Activated effector memory CD4-positive, alpha-beta T cell treated with anti-CD3 and anti-CD28 coated beads, Interleukin-2, amount 50 U/mL, for 16 hours (primary cell): ENCODE measurements at places on chromosomes 2 and 18.

DNA sequence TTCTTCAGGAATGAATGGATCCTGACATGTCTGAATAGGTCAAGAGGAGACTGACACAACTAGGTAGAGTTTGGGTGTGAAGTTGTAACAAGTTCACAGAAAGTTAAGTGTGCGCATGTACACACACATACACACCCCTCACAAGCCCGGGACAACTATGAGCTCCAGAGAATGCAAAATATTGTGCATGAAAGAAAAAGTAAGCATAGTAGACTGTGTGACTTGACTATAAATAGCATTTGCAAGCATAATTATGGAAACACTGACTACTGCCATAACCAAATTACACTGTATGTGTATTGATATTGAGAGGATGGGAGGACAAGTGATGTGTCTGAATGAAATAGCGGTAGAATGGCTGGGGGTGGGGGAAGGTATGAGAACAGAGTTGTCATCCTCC lies 157.1 kb upstream of the NCK2 start:
- DNase-seq, result no peak

- no peak for DNase-seq
Observed at GRCh38 chr2:161709428-161709827, 85.2 kb downstream of the SLC4A10 start.

- DNase-seq, result no peak
Observed at GRCh38 chr18:13577781-13578180, 148.6 kb downstream of the FAM210A start.

- no peak for DNase-seq
Observed at GRCh38 chr18:27491772-27492171, 306.7 kb upstream of the CHST9 start.

GRCh38 chr2:118077636-118078247 lies 10.5 kb upstream of the INSIG2 start:
- no peak for DNase-seq

- no peak for DNase-seq
Observed at GRCh38 chr2:162000431-162000830, 73.6 kb downstream of the DPP4 start.

DNA sequence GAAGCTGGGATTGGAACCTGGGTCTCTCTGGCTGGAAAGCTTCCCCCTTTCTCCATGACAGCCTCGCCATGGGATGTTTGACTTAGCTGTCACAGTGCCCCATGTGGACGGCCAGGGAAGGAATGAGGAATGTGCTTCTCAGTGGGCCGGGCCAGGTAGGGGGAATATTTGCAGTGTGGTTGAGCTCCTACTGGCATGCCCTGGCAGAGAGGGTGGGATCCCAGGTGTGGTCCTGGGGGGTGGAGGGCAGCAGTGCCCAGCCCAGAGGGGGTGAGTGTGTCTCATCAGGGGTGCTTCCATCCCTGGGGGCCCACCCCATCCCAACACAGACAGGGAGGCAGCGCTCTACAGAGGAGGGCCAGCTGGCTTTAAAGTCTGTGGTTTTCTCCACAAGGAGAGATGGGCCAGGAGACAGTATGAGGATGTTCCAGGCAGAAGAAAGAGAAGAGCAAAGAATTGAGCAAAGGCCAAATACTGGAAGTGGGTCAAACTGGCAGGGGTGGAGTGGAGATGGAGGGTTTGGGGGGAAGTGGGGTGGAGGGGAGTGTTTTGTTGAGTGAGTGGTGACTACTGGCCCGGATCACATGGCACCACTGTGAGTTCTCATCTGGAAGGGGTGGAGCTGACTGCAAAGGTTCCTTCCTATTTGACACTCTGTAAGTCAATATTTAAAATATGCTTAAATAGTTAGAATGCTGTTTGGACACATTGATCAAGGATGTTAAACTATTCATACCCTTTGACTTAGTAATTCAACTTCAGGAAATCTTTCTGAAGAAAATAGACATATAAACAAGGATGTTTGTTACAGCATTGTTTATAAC lies 94.0 kb downstream of the MYCN start:
- DNase-seq, result no peak

GRCh38 chr2:7867867-7868266 lies 814.0 kb upstream of the ID2 start:
- no peak for DNase-seq

DNA sequence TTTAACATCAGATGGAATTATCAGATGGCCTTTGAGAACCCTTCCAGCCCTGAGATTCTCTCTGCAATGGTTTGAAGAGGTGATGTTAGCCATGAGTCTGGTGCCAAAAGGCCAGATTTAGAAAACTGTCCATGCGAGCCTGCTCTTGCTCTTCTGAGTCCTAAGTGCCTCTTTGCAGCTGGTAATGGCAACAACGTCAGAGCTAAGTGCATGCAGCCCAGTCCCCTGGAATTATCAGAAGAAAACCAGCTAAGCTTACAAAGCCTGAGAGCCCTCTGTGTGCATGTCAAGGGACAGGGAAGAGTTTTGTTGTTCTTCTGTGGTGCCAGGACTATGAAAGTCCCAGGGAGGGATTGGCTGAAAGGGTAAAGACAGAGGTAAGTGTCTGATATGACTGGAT lies 89.8 kb downstream of the LOXHD1 start:
- DNase-seq, result no peak

GRCh38 chr2:3585261-3586109 lies 9.4 kb upstream of the COLEC11 start:
- no peak for DNase-seq

GRCh38 chr2:70078384-70078783 lies 8.9 kb upstream of the PCBP1 start:
- DNase-seq, result no peak

DNA sequence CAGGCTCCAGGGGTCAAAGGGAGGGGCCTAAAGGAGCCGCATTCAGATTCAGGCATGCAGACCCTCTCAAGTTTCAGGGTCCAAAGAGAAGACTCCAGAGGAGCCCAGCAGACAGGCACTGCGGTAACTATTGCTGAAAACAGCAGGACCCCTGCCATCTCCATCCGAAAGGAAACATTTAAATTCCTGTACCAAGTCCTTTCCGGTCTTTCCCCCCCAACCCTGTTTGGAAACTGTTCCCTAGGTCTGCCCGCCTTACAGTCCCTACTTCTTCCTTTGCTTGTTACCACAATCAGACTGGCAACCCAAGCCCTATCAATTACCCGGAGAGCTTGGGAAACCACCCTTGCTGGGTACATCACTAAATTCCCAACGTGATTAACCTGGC lies 82.0 kb downstream of the DNMT3A start:
- no peak for DNase-seq

DNA sequence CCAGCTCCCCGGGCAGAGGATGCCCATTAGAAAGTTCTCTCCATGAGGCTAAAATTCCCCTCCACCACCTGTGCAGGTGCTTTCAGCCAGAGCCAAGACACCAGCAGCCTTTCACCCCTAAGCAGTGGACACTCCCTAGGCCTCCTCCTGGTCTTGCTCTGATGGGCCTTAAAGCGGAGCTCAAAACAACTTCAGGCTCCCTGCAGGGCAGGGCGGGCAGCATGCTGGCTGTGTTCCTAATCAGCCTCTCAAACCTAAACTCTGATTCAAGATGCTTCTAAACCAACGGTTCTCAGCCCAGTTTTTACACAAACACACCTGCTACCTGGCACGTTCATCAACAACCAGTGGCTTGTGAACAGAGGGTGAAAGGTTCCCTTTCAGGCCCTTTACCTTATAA lies 254.4 kb downstream of the TWIST2 start:
- DNase-seq, result no peak

- no peak for DNase-seq
Observed at GRCh38 chr2:172249986-172250385, 147.3 kb upstream of the DLX2 start.

GRCh38 chr18:1464444-1465217 lies 560.0 kb downstream of the ADCYAP1 start:
- no peak for DNase-seq

DNA sequence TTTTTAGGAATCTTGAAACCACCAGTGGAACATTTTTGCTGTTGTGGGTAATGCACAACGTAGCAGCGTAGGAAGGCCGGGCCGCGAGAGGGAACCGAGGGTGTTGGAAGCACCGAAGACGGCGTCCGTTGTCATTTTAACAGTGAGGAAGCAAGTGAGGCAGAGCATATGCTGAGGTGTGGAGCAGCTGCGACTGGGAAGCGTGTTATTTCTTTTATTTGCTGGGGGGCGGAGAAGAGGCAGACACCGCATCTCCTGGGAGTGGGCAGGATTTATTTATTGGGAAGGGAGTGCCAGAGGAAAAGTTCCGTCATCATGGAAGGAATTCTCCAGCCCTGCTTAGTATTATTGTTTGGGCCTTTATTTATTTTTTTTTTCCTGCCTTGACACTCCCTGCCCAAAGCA lies 232.8 kb downstream of the KLHL29 start:
- DNase-seq, result no peak

- no peak for DNase-seq
Observed at GRCh38 chr18:66931010-66931409, 327.1 kb upstream of the CDH19 start.

GRCh38 chr18:32318581-32318980 lies 128.7 kb downstream of the MEP1B start:
- DNase-seq, result no peak

DNA sequence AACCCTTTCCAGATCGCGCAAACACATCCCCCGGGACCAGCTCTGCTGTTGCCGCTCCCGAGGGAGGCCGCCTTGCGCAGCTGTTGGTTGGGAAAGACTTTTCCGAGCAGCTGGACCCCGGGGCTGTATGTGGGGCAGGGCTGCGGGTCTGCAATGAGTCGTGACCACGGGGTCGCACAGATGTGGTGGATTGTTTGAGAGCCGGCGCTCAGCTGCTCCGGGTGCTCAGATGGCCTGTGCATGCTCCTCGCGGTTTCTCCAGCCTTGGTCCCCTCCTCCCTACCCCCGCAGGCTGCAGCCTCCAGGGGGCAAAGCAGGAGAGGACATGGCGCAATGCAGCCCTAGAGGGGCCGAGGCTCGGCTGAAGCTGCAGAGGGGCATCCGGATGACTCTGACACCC lies 105.2 kb upstream of the OTOS start:
- DNase-seq, result no peak

DNA sequence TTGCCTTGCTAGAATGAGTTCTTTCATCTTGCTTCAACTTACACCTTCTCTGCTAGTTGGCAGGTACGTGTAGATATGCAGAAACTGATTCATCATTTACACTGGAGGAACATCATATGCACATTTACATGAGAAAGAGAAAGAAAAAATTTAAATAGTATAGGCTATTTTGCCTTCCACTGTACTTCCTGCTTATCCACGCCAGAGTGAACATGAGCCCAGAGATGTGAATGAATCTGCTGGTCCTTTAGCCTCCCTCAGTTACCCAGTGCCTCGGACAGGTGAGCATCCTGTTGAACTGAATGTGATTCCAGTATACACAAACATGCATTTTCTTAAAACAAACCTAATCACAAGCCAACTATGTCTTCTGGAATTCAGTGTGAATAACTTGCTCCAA lies 83.6 kb downstream of the SESTD1 start:
- DNase-seq, result no peak

DNA sequence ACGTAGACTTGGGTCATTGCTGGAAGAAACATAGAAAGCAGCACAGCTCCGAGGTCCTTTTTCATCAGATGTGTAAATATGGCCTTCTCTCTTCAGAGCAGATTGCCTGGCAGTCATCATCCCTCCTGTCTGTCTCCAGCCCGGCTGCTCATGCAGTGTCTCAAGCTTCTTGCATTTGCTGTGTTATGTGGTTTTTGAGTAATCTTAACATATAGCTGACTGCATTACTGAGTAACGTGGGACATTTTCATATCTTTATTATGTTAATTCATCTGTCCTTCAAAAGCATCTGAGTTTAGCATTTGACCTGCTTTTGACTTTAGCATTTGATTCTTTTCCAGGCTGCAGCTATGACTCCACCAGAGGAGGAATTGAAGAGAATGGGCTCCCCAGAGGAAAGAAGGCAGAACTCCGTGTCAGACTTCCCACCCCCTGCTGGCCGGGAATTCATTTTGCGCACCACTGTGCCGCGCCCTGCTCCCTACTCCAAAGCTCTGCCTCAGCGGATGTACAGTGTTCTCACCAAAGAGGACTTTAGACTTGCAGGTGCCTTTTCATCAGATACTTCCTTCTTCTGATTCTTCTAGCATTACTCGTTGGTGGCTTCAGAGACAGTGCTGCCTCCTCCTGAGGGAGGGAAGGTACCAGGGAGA lies 116.2 kb downstream of the RAB3GAP1 start:
- DNase-seq, result no peak

DNA sequence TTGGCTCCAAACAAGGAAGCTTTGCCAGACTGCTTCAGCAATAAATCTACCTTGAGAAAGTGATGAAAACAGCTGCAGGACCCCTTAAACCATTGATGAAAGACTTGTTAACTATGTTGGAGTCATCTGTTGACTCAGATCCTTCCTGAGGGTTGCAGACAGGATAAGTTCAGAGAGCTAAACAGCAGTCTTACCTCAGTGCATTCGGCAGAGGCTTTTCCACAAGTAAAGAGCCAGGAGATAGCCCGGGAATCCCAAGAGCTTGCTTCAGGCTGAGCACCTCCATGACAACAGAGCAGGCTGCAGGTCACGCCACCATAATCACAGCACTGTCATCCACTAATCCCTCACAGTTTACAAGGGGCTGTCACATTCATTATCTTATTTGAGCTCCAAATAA lies 23.7 kb downstream of the KIAA2012 start:
- no peak for DNase-seq

GRCh38 chr18:22136395-22136794 lies 33.0 kb upstream of the GATA6 start:
- no peak for DNase-seq

GRCh38 chr2:17557596-17557995 lies 17.1 kb downstream of the VSNL1 start:
- DNase-seq, result no peak

DNA sequence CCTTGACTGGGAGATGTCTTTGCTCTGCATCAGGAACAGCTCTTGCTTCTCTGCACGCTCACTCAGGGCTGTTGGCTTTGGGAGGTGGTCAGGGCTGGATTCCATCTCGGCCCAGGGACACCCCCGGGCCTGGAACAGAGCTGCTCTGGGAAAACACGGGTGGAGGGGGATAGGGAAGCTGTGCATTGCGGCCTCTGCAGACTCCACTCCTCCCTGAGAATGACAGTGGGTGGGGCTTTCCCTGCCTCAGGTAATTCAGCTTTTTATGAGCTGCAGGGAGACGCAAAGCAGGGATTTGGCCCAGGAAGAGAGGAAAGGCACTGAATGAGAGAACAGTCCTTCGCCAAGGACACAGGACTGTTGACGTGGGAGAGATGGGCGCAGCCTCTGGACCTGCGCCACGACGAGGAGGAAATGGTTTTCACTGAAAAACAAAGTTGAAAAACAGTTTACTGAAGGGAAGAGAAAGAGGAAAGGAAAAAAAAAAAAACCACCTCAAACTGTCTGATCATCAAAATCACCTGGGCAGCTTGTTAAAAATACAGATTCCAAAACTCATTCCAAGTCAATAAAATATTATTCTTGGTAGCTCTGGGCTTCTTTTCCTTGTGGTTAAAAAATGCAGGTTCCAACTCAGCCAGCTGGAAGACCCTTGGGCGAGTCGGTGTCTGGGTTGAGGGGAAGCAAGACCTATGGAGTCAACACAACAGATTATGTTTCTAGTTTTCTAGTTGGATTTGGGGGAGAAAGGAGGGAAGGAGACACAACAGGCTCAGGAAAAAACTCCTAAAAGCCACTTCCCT lies 194.0 kb downstream of the ZFP36L2 start:
- no peak for DNase-seq
